Esophagus muscularis mucosa (tissue), 4 donors: ENCODE measurements at places on chromosomes 2 and 18. TPM values are rescaled to one million over a fixed set of nuclear protein-coding genes. Genes with fewer than 3 reads are reported as not detected.

The PPP1R1C gene
- 0.11 TPM for total RNA-seq

The EFR3B gene
- 2.9 TPM for total RNA-seq

The NCKAP5 gene
- 0.33 TPM for total RNA-seq

The LRRC30 gene
- not detected for total RNA-seq

The SPATA3 gene
- total RNA-seq, result not detected

The TGFA gene
- total RNA-seq, result 0.84 TPM

The PID1 gene
- total RNA-seq, result 51.1 TPM

The IAH1 gene
- 67.8 TPM for total RNA-seq

The RAB17 gene
- total RNA-seq, result 2.0 TPM

- H3K36me3 ChIP-seq, result peaks cover 66% of the 10 kb centered on the region
- no peaks in the 10 kb centered on the region for H3K27me3 ChIP-seq
- peak overlapping the region; percentile 25 for H3K27ac ChIP-seq
- H3K4me3 ChIP-seq, result no peak overlapping the region
Measured at GRCh38 chr2:99424371-99424770, 65.4 kb downstream of the REV1 start.

DNA sequence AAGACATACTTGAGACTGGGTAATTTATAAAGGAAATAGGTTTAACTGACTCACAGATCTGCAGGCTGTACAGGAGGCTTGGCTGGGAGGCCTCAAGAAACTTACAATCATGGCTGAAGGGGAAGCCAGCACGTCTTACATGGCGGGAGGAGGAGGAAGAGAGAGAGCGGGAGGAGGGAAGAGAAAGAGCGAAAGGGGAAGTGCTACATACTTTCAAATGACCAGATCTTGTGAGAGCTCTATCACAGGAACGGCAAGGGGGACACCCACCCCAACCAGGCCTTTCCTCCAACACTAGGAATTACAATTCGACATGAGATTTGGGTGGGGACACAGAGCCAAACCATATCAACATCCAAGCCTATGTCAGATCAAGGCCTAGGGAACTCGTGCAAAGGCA lies 24.2 kb downstream of the MYL12B start:
- peaks cover 7% of the 10 kb centered on the region for H3K4me1 ChIP-seq
- no peak for DNase-seq
- H3K27me3 ChIP-seq, result no peaks in the 10 kb centered on the region

DNA sequence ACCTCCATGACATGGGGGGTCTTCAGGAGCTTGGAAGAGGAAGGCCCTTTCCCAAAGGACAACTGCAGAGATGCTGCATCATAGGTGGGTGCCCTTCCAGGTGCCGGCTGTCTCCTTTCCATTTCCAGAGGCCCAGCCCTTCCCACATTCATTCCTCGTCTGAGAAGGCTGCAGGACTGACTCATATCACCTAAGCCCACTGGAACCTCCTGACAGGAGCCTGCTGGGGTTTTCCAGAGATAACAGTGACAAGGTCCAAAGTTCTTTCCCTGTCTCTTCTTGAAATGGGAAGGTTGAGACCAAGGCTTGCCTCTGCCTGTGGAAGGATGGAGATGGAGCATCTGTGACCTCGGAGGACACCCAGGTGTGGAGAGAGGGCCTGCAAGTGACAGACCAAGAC lies 3.6 kb upstream of the PRSS56 start:
- no peak overlapping the region for H3K27ac ChIP-seq
- H3K27me3 ChIP-seq, result peaks cover 3% of the 10 kb centered on the region
- no peaks in the 10 kb centered on the region for H3K36me3 ChIP-seq
- H3K4me3 ChIP-seq, result no peak overlapping the region
- DNase-seq, result no peak
- no peaks in the 10 kb centered on the region for H3K4me1 ChIP-seq

- H3K4me3 ChIP-seq, result no peak overlapping the region
- DNase-seq, result peak; percentile 89
- no peaks in the 10 kb centered on the region for H3K36me3 ChIP-seq
- no peaks in the 10 kb centered on the region for H3K27me3 ChIP-seq
- no peak overlapping the region for H3K27ac ChIP-seq
Measured at GRCh38 chr2:71743995-71744675, 290.8 kb downstream of the DYSF start.

DNA sequence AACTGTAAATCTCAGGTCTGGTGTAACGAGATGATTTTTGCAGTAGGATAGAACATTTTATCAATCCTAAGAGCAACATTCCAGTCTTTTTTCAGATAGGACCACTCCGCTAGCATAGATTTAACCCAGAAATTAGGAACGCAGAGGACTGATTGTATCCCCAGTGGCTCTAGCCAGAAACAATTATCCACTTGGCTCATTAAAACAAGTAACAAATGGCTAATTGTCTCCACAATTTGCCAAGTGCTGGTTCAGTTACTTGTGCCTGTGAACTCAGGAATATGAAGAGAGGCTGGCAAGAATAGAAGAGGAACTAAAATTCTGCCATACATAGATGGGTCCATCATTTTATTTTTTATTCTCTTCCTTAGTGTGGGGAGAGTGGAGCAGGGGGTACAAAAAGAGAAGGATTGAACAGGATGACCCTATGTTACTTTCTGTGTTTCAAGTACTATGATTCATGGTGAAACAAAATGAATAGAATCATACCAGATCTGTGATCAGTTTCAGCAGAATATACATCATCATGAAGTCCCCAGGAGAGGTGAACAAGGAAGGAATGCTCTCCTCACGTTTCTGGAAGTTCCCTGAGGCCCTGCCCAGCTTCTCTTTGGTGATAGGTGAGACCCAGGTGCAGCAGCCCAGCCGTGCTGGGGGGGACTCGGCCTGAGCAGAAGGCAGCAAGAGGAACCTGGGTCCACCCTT lies 121.6 kb downstream of the ARL4C start:
- no peaks in the 10 kb centered on the region for H3K4me1 ChIP-seq
- H3K27me3 ChIP-seq, result no peaks in the 10 kb centered on the region

DNA sequence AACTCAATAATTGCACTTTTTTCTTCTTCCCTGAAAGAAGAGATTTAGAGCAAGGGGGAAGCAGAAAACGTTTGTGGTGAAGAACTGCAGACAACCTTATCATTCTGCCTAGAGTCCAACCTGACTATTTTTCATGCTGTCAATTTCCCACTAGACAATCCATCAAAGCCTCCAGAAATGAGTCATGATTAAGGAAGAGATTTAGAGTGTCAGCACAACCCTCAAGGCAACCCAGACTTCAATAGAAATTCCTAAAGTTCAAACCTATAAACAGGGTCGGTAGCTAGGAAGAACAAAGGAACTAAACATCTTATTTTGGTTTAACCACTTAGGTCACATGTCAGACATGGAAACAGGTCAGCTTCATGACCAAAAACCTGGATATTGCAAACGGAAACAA lies 86.9 kb downstream of the SLC25A12 start:
- H3K27me3 ChIP-seq, result no peaks in the 10 kb centered on the region
- no peak overlapping the region for H3K4me3 ChIP-seq
- H3K27ac ChIP-seq, result no peak overlapping the region
- peaks cover 17% of the 10 kb centered on the region for H3K4me1 ChIP-seq
- peaks cover 48% of the 10 kb centered on the region for H3K36me3 ChIP-seq
- DNase-seq, result no peak

- H3K36me3 ChIP-seq, result no peaks in the 10 kb centered on the region
- H3K27me3 ChIP-seq, result no peaks in the 10 kb centered on the region
- H3K27ac ChIP-seq, result no peak overlapping the region
- H3K4me1 ChIP-seq, result no peaks in the 10 kb centered on the region
- H3K4me3 ChIP-seq, result no peak overlapping the region
- no peak for DNase-seq
Measured at GRCh38 chr2:41399437-41400087, 648.3 kb upstream of the PKDCC start.

GRCh38 chr18:11981543-11982366 lies 448 bp downstream of the IMPA2 start:
- peak overlapping the region; percentile 69 for H3K4me3 ChIP-seq
- H3K27me3 ChIP-seq, result no peaks in the 10 kb centered on the region
- H3K36me3 ChIP-seq, result no peaks in the 10 kb centered on the region

DNA sequence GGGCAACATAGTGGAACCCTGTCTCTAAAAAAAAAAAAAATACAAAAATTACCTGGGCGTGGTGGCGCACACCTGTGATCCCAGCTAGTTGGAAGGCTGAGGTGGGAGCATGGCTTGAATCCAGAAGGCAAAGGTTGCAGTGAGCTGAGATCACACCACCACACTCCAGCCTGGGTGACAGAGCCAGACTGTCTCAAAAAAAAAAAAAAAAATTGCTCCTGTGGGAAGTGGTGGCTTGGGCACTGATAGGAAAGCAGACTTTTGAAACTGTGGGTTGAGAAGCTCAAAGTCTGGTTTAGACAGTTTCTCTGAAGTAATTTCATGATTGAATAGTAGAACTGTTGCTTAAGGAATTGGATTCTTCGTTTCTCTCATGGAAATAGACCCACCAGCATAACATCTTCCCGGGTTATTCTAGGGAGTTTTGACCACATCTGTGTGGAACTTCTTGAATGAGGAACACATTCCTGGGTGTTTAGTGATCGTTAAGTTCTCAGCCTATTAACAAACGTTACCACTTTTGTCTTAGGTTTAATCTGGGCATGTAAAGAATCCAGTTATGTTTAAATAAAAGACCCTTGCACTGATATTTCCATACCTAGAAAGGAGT lies 33.5 kb downstream of the GRHL1 start:
- peaks cover 27% of the 10 kb centered on the region for H3K4me1 ChIP-seq
- H3K27ac ChIP-seq, result peak overlapping the region; percentile 55
- no peak for DNase-seq

- no peak overlapping the region for H3K4me3 ChIP-seq
- no peak for DNase-seq
- no peaks in the 10 kb centered on the region for H3K4me1 ChIP-seq
- H3K27me3 ChIP-seq, result no peaks in the 10 kb centered on the region
- no peak overlapping the region for H3K27ac ChIP-seq
Measured at GRCh38 chr2:29587402-29588190, 333.8 kb downstream of the ALK start.

DNA sequence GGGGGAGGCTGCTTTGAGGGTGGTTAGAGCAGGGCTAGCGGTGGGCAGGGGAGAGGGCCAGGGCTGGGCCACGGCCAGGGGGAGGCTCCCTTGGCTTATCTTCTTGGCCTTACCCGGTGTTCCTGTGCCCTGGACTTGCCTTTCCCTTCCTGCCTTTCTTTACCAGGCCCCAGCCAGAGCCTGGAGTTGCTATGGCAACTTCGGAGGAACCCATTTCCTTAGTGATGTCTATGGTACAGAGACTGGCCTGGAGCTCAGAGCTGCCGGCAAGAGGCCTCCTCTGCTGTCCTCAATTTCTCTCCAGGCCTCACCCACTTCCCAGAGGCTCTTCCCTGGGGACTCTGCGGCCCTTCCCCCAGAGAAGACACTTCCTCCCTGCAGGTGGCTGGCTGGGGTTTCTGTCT lies 11.5 kb downstream of the SPEG start:
- peaks cover 8% of the 10 kb centered on the region for H3K36me3 ChIP-seq
- no peaks in the 10 kb centered on the region for H3K27me3 ChIP-seq
- H3K4me3 ChIP-seq, result peak overlapping the region; percentile 85
- DNase-seq, result no peak
- peaks cover 33% of the 10 kb centered on the region for H3K4me1 ChIP-seq

DNA sequence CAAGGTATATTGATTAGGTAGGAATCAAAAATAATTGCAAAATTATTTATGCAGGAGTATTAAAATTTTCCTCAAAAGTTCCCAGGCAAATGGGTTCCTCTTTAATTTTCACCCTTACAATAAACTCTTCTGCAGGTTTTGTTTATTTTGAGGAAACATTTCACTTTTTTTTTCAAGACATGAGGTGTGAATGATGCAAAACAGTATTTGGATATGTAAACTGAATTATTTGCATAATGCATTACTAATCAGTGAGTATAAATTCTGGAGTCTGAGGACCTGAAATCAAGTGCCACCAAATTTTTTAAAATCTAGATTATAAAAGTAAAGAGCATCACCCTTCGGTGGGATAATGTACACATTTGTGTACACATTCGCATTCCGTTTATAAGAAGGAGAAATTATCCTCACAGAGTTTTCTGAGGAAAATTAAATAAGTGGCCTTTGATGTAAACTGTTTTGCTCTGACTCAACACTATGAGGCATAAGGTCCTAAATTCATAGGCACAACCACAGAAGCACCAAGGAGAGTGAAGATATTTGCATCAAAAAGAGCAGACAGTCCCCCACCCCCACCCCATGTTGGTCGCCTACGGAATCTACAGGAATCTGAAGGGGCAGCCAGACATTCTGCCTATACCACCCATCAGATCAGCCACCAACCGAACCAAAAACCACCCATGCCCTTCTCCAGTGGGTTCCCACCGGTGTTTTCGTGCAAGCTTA lies 33.1 kb downstream of the BCL11A start:
- H3K4me1 ChIP-seq, result peaks cover 9% of the 10 kb centered on the region
- H3K4me3 ChIP-seq, result no peak overlapping the region
- H3K27me3 ChIP-seq, result no peaks in the 10 kb centered on the region
- H3K27ac ChIP-seq, result no peak overlapping the region

- no peaks in the 10 kb centered on the region for H3K4me1 ChIP-seq
- no peak for DNase-seq
- no peaks in the 10 kb centered on the region for H3K27me3 ChIP-seq
- H3K4me3 ChIP-seq, result no peak overlapping the region
- H3K27ac ChIP-seq, result no peak overlapping the region
Measured at GRCh38 chr2:37544591-37545031, 126.8 kb downstream of the CDC42EP3 start.

DNA sequence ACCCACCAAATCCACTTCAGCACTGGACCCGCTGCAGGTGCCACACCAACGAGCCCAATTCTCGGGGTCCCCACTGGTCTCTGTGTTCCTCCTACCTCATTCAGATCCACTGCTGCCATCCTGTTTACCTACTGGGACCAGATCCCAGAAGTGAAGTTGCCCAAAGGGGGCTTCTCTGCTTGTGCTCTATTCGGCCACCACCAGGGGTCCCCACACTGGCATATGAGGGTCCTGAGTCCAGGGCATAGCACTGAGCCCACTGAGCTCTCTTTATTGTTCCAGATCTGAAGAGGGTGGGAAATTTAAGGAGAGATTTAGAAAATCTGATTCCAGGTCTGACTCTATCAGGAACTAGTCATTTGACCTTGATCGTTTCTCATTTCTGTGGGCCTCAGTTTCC lies 2.4 kb downstream of the GPR45 start:
- no peak for DNase-seq
- H3K27ac ChIP-seq, result no peak overlapping the region
- H3K36me3 ChIP-seq, result no peaks in the 10 kb centered on the region
- no peaks in the 10 kb centered on the region for H3K27me3 ChIP-seq
- no peaks in the 10 kb centered on the region for H3K4me1 ChIP-seq

DNA sequence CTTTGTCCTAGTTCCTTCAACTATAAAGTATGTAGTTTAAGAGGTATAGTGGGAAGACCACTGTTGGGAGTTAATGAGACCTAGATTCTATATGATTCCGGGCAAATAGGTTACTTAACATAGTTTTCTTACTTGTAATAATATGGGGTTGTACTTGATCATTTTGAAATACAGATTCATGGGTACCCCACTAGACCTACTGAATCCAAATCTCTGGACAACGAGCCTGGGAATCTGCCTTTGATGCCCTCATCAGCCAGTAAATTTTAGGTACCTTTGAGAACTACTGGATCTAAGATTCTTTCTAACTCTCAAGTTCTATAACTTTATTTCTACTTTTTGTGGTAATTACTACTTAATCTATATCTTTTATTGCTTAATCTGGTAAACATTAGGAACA lies 6.6 kb downstream of the BMPR2 start:
- no peak overlapping the region for H3K27ac ChIP-seq
- H3K36me3 ChIP-seq, result no peaks in the 10 kb centered on the region
- H3K4me1 ChIP-seq, result peaks cover 81% of the 10 kb centered on the region
- H3K27me3 ChIP-seq, result no peaks in the 10 kb centered on the region
